ENCODE measurements at places on chromosomes 16 and 17.

GRCh38 chr17:81524865-81525159 is 3.4 kb upstream of the FSCN2 start:
- no peak for DNase-seq

- no peak for DNase-seq
These were observed 1.3 kb downstream of the ARRB2 start for GRCh38 chr17:4711661-4712181.

DNA sequence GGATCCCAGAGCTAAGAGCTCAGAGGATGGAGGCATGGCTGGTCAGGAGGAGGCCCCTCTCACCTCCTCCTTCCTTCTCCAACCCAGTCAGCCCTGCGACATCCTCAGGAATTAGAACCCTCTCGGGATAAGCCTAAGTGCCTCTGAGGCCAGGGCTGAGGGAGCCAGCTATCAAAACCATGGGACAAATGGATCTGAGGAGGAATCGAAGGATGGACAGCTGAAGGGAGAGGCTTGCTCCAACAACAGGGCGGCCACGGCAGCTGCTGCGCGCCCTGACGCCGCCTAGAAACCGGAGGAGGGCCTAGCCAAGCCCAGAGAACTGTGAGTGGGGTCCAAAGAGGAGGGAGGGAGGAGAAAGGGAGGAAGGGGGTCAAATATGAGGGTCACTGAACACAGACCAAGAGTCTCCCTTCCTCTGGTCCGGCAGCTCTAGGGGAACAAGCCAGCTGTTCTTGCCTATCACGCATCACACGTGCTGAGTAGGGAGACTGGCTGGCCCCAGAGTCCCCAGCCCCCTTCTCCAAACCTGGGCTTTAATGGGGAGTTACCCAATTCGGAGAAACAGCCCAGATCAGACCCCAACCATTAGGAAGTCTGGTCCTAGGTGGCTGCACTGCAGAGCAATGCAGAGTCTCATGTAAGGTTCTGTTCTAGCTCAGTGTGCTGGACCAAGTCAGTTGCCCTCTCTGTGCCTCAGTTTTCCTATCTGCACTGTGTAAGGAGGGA is 5.9 kb upstream of the HOXB13 start:
- no peak for DNase-seq

GRCh38 chr16:67490335-67491096 is 7.2 kb upstream of the AGRP start:
- DNase-seq: no peak

DNA sequence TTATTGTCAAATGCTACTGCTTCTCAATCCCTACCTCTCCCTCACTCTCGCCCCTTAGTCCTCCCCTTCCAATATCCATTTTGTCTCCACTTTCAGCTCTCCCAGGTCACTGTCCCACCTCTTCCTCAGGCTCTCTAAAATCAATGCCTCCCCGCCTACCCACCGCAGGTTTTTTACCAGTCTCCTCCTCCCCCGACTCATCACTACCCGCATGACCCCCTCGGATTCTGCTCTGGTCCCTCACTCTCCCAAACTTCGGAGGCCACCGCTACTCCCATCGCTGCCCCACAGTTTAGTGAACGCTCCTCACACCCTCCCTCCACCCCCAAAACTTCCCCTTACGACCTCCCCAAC is 513 bp downstream of the CRLF3 start:
- no peak for DNase-seq

- no peak for DNase-seq
These were observed 38.1 kb upstream of the PMFBP1 start for GRCh38 chr16:72210072-72210471.

DNA sequence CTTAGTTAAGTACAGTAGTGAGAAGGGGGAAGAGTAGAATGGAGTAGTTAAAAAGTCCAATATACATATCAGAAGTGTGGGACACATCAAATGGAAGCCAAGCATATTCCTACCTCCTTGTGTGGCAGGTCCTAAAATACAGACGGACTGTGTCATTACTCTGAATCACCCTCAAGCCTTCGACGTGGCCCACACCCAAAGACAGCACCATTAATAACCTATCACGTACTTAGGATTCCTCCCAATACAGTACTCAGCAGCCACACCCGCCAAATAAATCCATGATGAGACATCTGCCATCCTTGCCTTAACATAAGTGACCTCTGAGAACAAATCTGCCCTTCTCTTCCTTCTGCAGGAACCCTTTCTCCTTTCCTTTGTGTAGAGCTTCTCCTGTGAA is 38.9 kb downstream of the UBE2G1 start:
- DNase-seq: no peak

GRCh38 chr16:73526011-73526804 is 478.3 kb upstream of the ZFHX3 start:
- no peak for DNase-seq

GRCh38 chr16:85265810-85266209 is 153.5 kb upstream of the CIBAR2 start:
- no peak for DNase-seq

GRCh38 chr16:29011112-29011511 is 26.3 kb downstream of the LAT start:
- DNase-seq: no peak

DNA sequence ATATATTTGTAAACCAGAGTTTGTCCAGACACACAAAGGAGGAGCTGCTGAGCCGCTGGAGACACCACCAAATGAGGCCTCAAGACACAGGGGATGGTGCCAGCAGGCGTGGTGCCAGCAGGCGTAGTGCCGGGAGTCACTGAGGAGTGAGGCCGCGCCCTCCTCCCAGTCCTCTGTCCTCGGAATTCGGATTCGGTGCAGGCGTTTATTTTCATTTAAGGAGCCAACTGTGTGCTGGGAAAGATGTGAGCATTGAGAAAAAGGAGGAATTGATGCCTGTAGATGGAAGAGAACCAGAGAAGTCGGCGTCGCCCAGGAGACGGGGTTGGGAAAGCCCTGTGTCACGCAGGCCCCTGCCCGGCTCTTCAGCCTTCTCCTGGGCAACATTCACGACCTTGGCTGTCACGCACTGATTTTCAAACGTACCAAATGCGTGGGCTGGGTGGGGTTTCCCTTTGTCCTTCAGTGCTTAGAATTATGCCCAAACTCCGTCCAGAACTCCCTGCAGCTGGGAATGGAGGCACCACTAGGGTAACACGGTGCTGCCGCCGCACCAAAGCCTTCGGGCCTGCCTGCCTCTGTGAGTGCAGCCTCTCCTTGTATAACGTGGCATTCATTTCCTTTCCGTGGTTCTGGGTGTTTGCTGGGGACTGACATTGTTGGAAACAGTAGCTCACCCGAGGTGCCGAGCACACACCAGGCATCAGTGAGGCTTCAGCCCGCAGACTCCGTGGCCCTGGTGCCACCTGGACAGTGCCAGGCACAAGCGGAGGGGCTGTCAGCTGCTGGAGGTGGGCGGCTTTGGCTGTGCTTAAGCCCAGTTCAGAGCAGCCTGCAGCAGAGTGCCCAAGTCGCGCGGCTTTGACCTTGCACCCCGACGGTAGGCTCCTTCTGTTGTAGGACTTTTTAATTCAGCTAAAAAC is 49.0 kb upstream of the CHMP6 start:
- DNase-seq: no peak

DNA sequence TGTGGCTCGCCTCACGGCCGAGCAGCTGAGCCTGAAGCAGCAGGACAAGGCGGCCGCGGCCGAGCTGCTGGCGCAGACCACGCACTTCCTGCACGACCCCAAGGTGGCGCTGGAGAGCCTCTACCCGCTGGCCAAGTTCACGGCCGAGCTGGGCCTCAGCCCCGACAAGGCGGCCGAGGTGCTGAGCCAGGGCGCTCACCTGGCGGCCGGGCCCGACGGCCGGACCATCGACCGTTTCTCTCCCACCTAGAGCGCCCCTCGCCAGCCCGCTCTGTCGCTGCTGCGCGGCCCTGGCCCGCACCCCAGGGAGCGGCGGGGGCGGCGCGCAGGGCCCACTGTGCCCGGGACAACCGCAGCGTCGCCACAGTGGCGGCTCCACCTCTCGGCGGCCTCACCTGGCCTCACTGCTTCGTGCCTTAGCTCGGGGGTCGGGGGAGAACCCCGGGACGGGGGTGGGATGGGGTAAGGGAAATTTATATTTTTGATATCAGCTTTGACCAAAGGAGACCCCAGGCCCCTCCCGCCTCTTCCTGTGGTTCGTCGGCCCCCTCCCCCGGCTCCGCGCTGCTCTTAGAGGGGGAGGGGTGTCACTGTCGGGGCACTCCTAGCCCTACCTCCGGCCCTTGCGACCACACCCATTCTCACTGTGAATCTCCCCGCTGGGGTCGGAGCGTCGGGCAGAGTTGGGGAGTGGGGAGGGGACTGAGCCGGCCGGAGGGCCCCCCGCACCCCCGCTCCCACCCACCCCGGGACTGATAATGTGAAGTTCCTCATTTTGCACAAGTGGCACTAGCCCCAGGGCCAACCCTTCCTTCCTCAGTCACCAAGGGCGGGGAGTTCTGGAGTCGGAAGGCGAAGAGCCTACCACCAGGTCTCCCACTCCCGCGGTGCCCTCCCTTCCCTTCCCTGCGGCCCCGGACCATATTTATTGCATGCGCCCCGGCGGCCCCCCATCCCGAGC is 4.0 kb downstream of the HIC1 start:
- no peak for DNase-seq

- no peak for DNase-seq
These were observed 83.2 kb downstream of the NTN1 start for GRCh38 chr17:9104370-9105041.

- DNase-seq: no peak
These were observed 113.8 kb downstream of the MSI2 start for GRCh38 chr17:57370037-57370581.

DNA sequence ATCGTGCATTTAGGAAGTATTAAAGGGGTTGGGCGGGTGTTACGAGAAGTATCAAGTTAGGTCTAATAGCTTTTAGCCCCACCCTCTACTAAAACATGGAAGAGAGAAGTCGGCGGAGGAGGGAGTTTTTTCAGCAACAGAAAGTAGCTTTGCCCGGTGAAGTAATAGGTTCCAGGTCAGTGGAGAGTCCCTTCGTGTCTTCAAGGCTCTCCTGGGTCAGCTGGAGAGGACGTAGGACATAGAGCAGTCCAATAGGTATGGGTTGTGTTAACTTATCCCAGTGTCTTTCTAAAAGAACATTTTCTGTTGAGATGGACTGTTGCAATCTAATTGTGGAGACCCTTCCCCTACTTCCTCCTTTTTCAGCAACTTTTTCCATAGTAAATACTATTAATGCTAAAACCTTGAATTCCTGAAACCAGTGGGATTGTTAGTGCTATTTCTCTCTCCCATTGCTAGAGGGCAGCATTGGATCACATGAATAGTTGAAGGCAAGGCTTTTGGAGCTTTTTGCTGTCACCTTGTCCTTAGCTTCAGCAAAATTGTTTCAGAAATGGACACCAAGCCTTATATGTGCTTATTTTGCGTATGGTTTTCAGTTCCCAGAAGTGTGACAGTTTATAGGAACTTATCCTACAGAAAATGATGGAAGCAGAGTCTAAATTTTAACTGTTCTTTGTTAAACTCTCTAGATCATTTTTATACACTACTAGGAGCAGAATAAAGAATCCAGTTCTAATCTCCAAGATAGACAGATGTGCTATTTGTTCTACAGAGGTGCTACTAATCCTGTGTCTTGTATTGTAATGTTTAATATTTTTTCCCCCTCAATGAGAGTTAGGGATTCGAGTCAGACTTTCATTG is 38.4 kb downstream of the UTP18 start:
- no peak for DNase-seq

- DNase-seq: no peak
These were observed 923 bp downstream of the ANKRD13B start for GRCh38 chr17:29593591-29594518.

- DNase-seq: peak; percentile 40
These were observed 1.3 kb upstream of the ACTG1 start for GRCh38 chr17:81513753-81514488.

GRCh38 chr16:85608515-85608885 is 4.6 kb upstream of the GSE1 start:
- no peak for DNase-seq

DNA sequence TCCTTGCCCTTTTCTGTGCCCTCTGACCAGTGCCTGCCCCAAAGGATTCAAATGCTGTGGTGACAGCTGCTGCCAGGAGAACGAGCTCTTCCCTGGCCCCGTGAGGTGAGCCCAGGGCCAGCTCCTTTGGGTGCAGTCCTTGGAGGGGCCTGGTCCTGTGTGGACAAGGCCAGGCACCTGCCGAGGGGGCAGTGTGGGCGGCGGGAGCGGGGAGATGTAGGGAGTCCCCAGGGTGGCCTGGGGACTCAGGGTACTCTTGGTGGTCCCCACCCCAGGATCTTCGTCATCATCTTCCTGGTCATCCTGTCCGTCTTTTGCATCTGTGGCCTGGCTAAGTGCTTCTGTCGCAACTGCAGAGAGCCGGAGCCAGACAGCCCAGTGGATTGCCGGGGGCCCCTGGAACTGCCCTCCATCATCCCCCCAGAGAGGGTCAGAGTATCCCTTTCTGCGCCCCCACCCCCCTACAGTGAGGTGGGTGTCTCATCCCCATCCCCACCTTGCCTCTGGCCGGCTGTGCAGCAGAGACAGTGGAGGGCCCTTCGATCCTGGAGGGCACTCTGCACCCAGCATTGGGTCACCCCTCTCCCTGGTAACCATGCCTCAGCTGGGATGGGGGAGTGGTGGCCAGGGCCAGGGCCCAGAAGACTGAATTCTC is 4.4 kb downstream of the TMEM92 start:
- no peak for DNase-seq

GRCh38 chr16:71426069-71426879 is 15.6 kb downstream of the TLE7 start:
- peak; percentile 41 for DNase-seq

GRCh38 chr17:1038459-1039122 is 41.7 kb downstream of the TIMM22 start:
- no peak for DNase-seq

DNA sequence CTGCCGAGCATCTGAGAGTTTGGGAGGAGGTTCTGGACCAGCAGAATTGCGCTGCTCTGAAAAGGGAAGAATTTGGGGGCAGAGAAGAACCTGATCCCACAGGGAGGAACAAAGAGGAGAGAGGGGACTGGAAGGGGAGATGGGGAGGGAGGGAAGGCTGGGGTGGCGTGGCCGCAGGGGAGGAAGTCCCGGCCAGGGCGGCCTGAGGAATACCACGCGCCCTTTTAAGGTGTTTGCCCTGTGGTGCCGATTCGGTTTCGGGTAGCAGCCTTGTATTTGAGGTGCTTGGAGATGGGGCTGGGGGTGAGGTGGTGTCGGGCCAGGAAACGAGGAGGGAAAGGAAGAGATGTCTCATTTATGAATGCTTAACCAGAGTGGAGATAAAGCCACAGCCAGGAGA is 51.3 kb downstream of the AKAP1 start:
- DNase-seq: no peak
